ENCODE measurements at places on chromosomes 12 and 14. TPM values are rescaled to one million over a fixed set of nuclear protein-coding genes. Genes with fewer than 3 reads are reported as not detected.

The FANCM gene
- 2.5 TPM for polyA plus RNA-seq

The DLGAP5 gene
- polyA plus RNA-seq, result 5.4 TPM

The WASHC3 gene
- 28.2 TPM for polyA plus RNA-seq

The AVPR1A gene
- not detected for polyA plus RNA-seq

DNA sequence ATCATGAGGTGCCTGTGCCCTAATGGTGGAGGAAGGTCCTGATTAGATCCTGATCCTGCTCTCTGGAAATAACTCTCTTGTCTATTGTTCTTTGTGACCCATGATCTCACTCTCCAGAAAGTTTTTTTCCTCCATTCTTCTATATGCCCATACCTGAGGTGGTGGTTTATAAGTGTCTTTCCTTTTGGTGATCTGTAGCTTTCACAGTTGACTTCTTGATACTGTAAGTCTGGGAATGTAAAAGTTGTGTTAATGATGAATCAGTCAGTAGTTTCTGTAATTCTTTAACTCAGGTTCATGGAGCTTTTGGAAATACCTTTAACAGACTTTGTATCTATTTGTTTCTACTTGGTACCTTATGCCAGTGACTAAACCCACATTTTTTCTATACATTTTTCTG lies 444.0 kb upstream of the FLRT2 start:
- no peaks in the 10 kb centered on the region for H3K27me3 ChIP-seq
- no peaks in the 10 kb centered on the region for H3K36me3 ChIP-seq
- no peaks in the 10 kb centered on the region for H3K4me1 ChIP-seq
- H3K27ac ChIP-seq, result no peak overlapping the region
- DNase-seq, result no peak
- no peak overlapping the region for H3K4me3 ChIP-seq

DNA sequence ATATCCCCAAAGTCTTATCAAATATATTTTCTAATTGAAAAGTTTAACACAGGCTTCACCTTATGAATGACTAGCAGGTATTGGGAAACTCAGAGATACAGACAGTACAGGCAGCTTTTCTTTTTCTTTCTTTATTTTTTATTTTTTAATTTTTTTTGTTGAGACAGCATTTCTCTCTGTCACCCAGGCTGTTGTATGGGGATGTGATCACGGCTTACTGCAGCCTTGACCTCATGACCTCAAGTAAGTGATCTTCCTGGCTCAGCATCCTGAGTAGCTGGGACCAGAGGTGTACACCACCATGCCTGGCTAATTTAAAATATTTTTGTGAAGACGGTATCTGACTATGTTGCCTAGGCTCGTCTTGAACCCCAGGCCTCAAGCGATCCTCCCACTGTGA lies 85.0 kb downstream of the BRMS1L start:
- no peak overlapping the region for H3K27ac ChIP-seq
- no peaks in the 10 kb centered on the region for H3K4me1 ChIP-seq
- no peaks in the 10 kb centered on the region for H3K36me3 ChIP-seq
- H3K27me3 ChIP-seq, result no peaks in the 10 kb centered on the region

DNA sequence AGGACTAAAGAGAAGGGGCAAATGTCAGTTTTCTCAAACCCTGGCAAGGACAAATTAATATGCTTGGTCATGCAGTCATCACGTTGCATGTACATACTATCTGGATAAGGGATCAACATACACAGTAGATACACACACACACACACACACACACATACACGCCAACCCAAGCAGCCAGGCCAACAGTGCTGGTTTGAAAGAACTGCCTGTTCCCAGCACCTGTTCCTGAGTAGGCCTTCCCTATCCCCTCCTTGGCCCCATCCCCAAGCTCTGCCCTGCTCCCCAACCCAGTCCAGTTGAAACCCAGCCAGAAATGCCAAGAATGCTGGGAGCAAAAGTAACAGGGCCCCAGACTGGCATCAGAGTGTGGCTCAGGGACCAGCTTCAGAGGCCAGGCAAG lies 4.4 kb downstream of the ITGA7 start:
- no peak overlapping the region for H3K4me3 ChIP-seq
- H3K36me3 ChIP-seq, result no peaks in the 10 kb centered on the region
- H3K27me3 ChIP-seq, result peaks cover 15% of the 10 kb centered on the region

- H3K36me3 ChIP-seq, result peaks cover 12% of the 10 kb centered on the region
- H3K4me3 ChIP-seq, result no peak overlapping the region
- peak; percentile 36 for DNase-seq
These were observed 3.9 kb downstream of the TNFRSF1A start for GRCh38 chr12:6337958-6338433.

DNA sequence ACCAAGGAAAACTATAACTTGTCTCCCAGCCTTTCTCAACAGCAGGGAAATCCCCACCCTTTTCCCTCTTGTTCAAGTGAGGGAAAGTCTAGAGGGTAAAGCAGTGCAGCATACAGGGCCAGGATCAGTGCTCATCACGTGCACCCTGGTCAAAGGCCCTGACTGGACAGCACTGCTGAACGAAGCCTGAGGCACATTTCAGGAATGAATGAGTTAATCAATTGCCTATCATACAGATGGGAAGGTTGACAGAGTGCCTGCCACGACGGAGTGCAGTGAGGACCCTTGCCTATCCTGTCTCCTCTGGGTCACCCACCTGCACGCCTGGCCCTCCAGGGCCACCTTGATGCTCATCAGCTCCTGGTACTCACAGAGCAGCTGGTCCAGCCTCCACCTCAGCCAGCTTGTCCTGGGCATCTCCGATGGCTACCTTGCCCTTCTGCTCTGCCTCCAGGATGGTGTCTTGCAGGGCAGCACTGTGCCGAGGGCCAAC lies 11.7 kb upstream of the KRT73 start:
- peaks cover 9% of the 10 kb centered on the region for H3K27me3 ChIP-seq
- DNase-seq, result no peak
- H3K4me3 ChIP-seq, result no peak overlapping the region
- no peaks in the 10 kb centered on the region for H3K4me1 ChIP-seq
- no peaks in the 10 kb centered on the region for H3K36me3 ChIP-seq

DNA sequence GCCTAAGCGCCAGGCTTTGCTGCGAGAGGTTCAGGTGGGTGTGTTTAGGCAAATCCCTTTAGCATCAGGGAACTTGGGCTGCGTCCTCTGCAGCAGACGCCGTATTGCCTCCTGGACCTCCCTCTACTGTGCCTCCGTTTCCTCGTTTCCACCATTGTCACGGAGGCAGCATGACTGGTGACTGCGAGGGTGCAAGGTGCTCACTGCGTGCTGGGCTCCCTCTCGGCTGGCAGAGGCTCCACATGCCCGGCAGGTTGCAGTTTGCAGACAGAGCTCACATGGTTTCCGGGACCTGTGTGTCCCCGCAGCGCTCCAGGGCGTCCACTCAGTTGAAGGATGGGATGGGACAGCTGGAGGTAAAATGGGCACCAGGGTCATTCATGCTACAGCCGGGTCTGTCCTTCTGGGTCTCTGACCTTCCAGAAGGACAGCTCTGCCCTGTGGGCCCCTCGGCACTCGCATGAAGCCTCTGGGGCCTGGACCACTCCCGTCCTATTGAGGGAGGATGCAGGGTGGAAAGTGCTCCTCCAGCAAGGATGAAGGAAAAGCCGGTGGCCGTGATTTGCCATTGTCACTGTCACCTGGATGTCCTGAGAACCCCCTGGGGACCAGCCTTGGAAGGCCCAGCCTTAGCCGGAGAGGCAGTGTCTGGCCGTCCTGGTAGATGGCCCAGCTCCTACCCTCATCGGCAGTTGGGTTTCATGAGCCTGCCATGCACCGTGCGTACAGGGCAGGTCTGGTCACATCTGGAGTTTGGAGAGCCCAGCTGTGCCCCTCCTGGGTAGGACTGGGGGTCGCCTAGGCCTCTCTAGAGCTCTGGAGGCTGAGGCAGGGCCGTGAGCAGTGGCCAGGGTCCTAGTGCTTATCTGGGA lies 146.5 kb downstream of the KIF26A start:
- H3K27ac ChIP-seq, result no peak overlapping the region
- H3K27me3 ChIP-seq, result no peaks in the 10 kb centered on the region
- no peaks in the 10 kb centered on the region for H3K36me3 ChIP-seq

DNA sequence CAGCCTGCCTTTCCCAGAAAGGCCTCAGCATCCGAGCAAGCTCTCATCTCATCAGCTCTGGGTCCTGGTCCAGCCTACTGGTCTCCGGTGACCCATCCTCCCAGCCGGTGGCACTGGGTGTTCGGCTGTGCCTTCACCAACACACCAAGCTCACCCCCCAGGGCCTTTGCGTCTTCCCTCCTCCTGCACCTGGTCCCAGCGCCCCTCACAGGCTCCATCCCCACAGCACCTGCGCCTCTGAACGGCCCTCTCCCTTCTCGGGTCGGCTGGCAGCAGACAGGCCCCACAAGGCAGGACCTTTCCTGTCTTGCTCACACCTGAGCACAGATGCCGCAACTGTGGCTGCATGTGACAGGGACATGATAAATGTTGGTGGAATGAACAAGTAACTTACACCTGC lies 13.1 kb downstream of the P2RX2 start:
- no peak for DNase-seq
- H3K27ac ChIP-seq, result no peak overlapping the region
- H3K4me1 ChIP-seq, result no peaks in the 10 kb centered on the region
- H3K36me3 ChIP-seq, result peaks cover 12% of the 10 kb centered on the region

DNA sequence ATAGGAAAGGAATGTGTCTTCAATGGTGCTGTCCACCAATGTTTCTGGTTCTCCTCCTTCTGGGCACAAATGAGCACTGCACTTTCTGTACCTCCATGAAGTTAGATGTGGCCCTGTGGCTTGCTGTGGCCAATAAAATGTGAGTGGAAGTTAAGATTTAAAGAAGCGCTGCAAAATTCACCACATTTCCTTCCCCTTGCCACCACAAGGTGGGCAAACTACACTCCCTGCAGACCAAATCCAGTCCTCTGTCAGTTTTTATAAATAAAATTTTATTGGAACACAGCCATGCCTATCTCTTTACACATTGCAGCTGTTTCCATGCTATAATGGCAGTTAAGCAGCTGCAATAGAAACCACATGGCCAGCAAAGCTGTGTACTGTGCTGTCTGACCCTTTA lies 141.4 kb upstream of the TMPO start:
- peaks cover 13% of the 10 kb centered on the region for H3K27me3 ChIP-seq
- DNase-seq, result no peak
- no peaks in the 10 kb centered on the region for H3K36me3 ChIP-seq
- H3K4me1 ChIP-seq, result peaks cover 27% of the 10 kb centered on the region
- H3K4me3 ChIP-seq, result no peak overlapping the region
- no peak overlapping the region for H3K27ac ChIP-seq

GRCh38 chr12:103207936-103208335 lies 250.5 kb downstream of the ASCL1 start:
- no peak for DNase-seq
- no peak overlapping the region for H3K4me3 ChIP-seq
- no peaks in the 10 kb centered on the region for H3K4me1 ChIP-seq
- no peaks in the 10 kb centered on the region for H3K36me3 ChIP-seq

DNA sequence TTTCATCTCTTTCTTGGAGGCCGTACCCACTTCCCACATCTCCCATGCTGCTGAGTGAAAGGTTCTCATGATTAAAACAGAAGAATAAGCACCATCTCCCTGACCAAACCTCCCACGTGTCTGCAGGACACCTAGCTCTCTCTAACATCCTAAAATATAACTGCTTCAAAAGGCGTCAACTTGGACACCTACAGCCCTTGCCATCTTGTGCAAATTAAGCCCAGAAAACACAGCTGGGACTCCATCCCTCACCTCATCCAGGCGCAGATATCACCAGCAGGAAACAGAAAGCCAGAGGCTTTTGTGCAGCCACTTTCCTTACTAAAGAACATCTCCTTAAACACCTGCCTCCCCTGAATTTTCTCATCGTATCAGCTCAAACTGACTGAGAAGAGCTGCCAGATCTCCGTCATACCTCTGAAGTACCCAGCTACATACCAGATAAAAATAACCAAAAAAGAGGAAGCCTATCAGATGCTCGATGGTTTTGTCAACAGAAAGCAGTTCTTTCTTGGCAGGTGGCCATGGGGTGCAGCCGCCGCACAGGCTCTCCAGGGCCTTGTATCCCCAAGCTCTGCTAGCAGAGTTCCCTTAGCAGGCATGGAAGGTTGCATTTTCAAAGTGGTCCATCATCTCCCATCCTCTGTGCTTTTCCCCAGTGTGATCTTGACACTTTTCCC lies 28.8 kb downstream of the MAP3K9 start:
- no peak overlapping the region for H3K4me3 ChIP-seq
- DNase-seq, result no peak
- no peaks in the 10 kb centered on the region for H3K36me3 ChIP-seq
- H3K27me3 ChIP-seq, result no peaks in the 10 kb centered on the region
- H3K4me1 ChIP-seq, result no peaks in the 10 kb centered on the region
- H3K27ac ChIP-seq, result no peak overlapping the region

- no peak overlapping the region for H3K4me3 ChIP-seq
- H3K4me1 ChIP-seq, result peaks cover 21% of the 10 kb centered on the region
- H3K36me3 ChIP-seq, result no peaks in the 10 kb centered on the region
- no peaks in the 10 kb centered on the region for H3K27me3 ChIP-seq
These were observed 13.6 kb upstream of the FOXN3 start for GRCh38 chr14:89430391-89431236.

DNA sequence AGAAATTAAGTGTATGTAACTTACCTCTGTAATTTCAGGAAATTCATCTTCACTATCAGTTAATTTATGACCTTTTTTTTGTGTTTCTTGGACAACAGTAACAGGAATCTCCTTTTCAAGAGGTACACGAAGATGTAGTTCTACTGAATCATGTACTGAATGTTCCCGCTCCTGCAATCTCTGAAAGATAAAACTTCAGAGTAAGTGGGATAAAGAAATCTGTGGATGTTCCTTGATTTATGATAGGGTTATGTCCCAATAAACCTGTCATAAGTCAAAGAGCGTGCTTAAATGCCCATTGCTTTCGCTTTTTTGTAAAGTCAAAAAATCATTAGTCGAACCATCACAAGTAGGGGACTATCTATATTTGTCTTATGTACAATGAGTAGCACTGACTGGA lies 40.8 kb downstream of the SENP1 start:
- DNase-seq, result no peak
- no peaks in the 10 kb centered on the region for H3K4me1 ChIP-seq
- H3K36me3 ChIP-seq, result peaks cover 6% of the 10 kb centered on the region
- H3K27ac ChIP-seq, result no peak overlapping the region
- no peaks in the 10 kb centered on the region for H3K27me3 ChIP-seq

DNA sequence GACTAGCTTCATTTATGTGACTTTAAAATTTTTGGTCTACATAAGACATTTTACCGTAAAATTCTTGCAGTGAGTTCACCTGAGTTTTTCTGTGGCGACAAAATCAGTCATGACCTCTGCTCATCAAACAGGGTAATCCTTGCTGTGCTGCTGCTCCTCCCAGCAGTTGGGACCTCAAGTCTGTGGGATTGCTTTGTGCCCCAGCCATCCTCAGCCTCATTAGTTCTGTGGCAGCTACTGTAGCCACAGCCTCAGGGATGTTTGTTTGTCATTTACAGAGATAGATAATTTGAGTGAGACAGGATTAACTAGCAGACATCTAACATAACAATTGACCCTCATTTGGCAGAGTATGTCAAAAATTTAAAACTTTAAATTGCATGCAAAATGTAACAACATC lies 357.0 kb downstream of the PCNX1 start:
- no peak overlapping the region for H3K4me3 ChIP-seq
- no peaks in the 10 kb centered on the region for H3K27me3 ChIP-seq
- no peaks in the 10 kb centered on the region for H3K4me1 ChIP-seq

DNA sequence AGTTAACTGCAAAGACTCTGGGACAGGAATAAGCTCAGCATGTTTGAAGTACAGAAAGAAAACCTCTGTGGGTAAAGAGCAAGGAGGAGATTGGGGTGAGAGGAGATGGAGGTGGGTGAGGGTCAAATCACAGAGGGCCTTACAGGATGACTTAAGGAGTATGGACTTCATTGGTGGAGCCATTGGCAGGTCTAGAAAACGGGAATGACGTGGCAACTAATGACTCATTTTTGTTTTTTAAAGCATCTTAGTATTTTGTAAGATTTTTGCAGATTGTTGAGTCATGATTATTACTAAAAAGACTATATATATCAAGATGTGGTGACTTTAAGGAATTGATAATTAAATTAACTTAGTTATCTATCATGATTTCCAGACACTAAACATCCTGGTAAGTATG lies 18.5 kb downstream of the UTP20 start:
- H3K4me1 ChIP-seq, result peaks cover 2% of the 10 kb centered on the region
- H3K27me3 ChIP-seq, result no peaks in the 10 kb centered on the region
- no peak for DNase-seq
- no peak overlapping the region for H3K4me3 ChIP-seq
- H3K27ac ChIP-seq, result no peak overlapping the region

Measured in endothelial cell of umbilical vein (primary cell).